Neural progenitor cell (in vitro differentiated cells): ENCODE measurements at places on chromosomes 11 and 22. TPM values are rescaled to one million over a fixed set of nuclear protein-coding genes. Genes with fewer than 3 reads are reported as not detected.
A peak's percentile ranks its signal among the peaks of the same experiment; 100 is the strongest.

CD3D gene
- not detected in 2 replicates for total RNA-seq

GVQW3 gene
- total RNA-seq = 14.8 and 15.2 TPM in 2 replicates

FADS1 gene
- 163 and 184 TPM in 2 replicates for total RNA-seq

- no peak overlapping the region for H3K27ac ChIP-seq
- peaks cover 16% of the 10 kb centered on the region for H3K4me1 ChIP-seq
- H3K27me3 ChIP-seq = peaks cover 85% of the 10 kb centered on the region
- DNase-seq = peak; percentile 87
- H3K36me3 ChIP-seq = no peaks in the 10 kb centered on the region
- H3K4me3 ChIP-seq = peak overlapping the region; percentile 51
Observed at GRCh38 chr11:61587541-61587941, 6.7 kb upstream of the SYT7 start.

GRCh38 chr22:50242406-50242949 lies 2.3 kb downstream of the TUBGCP6 start:
- DNase-seq = no peak
- H3K27me3 ChIP-seq = no peaks in the 10 kb centered on the region
- H3K4me3 ChIP-seq = peak overlapping the region; percentile 94
- no peak overlapping the region for H3K27ac ChIP-seq

VSTM5 gene
- 0.25 and 0.37 TPM in 2 replicates for total RNA-seq

RAB36 gene
- 2.1 and 2.9 TPM in 2 replicates for total RNA-seq

GRCh38 chr22:40388231-40388630 lies 17.8 kb downstream of the SGSM3 start:
- no peak for DNase-seq
- H3K4me3 ChIP-seq = no peak overlapping the region

DNA sequence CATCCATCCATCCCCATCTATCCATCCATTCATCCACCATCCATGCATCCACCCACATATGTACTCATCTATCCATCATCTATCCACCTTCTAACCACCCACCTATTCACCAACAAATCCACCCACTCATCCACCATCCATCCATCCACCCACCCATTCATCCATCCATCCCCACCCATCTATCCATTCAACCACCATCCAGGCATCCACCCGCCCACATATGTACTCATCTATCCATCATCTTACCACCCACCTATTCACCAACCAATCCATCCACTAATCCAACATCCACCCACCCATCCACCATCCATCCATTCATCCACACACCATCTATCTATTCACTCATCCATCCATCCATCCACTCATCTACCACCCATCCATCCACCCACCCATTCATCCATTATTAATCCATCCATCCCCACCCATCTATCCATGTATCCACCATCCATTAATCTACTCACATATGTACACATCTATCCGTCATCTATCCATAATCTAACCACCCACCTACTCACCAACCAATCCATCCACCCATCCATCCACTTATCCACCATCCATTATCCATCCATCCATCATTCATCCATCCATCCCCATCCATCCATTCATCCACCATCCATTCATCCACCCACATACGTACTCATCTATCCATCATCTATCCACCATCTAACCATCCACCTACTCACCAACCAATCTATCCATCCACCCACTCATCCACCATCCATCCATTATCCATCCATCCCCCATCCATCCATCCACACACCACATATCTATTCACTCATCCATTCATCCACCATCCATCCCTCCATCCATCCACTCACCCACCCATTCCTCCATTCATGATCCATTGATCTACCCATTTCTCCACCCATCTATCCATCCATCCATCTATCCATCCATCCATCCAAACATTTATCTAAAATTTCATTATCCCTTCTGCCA lies 940.0 kb downstream of the BRD1 start:
- H3K4me3 ChIP-seq = no peak overlapping the region
- H3K36me3 ChIP-seq = no peaks in the 10 kb centered on the region
- no peaks in the 10 kb centered on the region for H3K4me1 ChIP-seq
- no peak overlapping the region for H3K27ac ChIP-seq

DNA sequence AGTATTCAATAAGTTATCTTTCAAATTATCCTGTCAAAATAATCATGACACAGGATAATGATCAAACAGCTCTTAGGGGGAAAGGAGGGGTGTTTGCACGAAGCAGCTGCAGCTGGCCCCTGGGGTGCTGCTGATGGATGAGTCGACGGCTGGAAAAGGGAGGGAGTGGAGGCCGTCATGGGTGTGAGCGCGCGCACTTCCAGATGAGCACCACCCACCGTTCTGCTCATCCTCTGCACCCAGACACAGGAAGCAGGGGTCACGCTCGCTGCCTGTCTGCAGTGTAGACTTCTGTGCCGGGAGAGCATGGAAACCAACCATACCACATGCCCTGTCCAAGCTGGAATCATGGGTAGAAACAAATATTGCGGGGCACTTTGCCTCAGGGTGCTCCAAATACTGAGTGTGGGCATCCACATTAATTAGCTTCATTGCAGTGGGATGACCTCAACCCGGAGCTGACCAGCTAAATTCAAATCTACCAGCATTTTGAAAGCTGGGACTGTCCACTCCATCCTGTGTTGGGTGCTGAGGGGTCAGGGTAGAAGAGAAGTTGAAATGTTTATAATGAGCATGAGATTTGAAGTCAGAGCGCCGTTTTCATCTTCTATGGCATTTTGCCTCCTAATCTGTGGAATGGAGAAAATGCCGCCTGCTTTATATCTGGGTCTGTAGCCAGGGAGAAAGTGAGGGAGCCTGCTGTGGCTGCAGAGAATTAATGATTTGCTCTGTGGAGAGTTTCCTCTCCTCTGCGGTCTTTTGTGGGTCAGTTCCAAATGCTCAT lies 802.4 kb downstream of the TBC1D22A start:
- no peaks in the 10 kb centered on the region for H3K27me3 ChIP-seq
- no peaks in the 10 kb centered on the region for H3K36me3 ChIP-seq
- H3K27ac ChIP-seq = no peak overlapping the region
- no peak overlapping the region for H3K4me3 ChIP-seq
- no peak for DNase-seq
- no peaks in the 10 kb centered on the region for H3K4me1 ChIP-seq

KRTAP5-9 gene
- total RNA-seq = 0.15 TPM in 1 of 2 replicates, not detected in the other

PCNX3 gene
- total RNA-seq = 6.6 and 19.3 TPM in 2 replicates

TMEM191C gene
- total RNA-seq = 1.5 TPM in 1 of 2 replicates, not detected in the other

DNA sequence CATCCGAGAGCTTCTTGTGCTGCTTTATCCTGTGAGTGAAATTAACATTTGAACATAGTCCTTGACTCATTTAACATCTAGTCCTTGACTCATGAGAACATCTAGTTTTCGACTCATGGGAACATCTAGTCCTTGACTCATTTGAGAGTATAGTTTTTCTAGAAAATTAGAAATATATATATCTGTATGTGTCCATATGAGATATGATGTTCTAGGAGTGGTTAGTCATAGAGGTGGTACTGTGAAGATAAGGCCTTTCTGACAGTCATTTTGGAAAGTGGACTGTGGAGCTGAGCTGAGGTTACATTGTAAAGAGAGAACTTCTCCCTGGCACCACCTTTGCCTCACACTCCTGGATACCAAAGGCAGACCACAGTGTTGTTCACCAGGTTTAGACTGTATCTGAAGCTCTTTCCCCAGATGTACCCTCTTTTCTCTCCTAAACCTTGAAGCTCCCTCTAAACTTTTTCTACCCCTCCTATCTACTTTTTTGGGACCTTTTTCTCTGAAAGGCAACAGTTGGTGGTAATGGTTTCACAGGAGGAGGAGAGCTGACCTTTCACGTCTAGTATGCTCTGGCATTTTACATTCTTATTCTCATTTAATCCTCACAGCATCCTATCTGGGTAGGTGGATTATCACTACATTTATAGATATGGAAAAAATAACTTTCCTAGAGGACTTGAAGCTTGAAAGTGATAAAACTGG lies 67.2 kb downstream of the PPP2R1B start:
- DNase-seq = no peak
- H3K36me3 ChIP-seq = no peaks in the 10 kb centered on the region
- H3K27me3 ChIP-seq = no peaks in the 10 kb centered on the region
- H3K4me3 ChIP-seq = no peak overlapping the region

DNA sequence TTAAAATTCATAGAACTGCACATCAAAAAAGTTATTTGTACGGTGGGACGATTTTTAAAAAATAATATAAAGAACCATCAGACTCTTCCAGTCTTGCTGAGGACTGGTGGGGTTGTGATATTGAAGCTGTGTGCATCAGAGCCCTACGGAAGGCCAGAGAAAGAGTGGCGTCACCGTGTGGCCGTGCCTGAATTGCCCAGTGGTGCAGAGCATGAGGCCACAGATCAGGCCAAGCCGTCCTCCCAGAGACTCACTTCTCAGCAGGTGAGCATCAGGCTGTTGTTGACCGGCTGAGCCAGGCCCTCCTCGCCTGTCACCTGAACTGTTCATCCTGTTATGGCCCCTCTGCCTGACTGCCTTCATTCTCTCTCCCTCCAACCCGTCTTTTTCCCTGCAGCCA lies 1013.9 kb downstream of the TBC1D22A start:
- H3K4me1 ChIP-seq = peaks cover 8% of the 10 kb centered on the region
- H3K4me3 ChIP-seq = no peak overlapping the region
- no peak overlapping the region for H3K27ac ChIP-seq
- no peaks in the 10 kb centered on the region for H3K27me3 ChIP-seq
- peak; percentile 51 for DNase-seq

DNA sequence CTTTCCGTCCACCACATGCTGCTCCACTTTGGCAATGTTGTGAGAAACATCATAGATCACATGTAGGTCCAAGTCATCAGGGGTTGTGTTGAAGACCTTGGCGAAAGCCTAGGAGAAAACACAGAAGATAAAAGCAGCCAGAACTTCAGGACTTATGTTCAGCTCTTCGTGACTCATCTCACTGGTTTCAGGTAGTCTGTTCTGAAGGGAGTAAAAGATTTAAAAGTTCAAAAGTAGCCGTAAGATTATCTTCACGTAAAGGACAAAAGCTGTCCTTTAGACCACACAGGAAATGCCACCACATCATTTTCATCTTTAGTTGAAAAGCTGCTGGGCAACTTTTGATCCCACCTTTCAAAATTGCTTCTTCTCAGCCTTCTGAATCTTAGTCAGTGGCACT lies 16.9 kb downstream of the RTCB start:
- no peaks in the 10 kb centered on the region for H3K27me3 ChIP-seq
- H3K27ac ChIP-seq = no peak overlapping the region
- H3K36me3 ChIP-seq = peaks cover 39% of the 10 kb centered on the region
- H3K4me3 ChIP-seq = no peak overlapping the region
- DNase-seq = no peak

DNA sequence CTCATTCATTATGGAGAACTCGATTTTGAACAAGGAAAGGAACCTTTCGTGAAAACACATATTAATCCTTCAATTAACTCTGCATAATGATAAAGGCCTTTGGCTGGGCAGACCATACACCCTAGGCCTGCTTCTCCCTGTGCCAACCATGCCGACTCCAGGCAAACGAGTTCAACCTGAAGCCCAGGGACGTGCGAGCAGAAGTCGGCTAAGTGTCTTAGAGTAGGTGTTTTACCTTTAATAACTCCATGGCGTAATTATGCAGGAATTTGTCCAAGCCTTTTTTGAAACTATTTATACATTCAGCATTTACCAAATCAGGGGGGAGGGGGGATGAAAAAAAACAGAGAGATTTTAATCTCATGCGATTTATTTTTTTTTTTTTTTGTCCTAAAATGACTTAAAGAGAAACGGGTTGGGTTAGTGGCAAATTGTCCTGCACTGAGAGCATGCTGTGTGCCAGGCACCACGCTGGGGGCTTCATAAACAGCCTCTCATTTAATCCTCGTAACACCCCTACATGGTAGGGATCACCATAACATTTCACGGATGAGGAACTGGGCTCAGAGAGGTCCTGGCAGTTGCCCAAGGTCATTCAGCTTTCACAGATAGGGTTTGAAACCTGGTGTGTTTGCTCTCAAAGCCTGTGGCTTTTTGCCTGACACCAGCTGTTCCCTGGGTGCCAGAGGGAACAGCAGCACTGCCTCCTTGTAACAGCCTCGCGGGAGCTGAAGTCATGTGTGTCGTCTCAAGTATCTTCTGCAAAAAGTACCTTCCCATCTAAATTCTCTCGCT lies 423.9 kb downstream of the MN1 start:
- H3K36me3 ChIP-seq = no peaks in the 10 kb centered on the region
- H3K27ac ChIP-seq = no peak overlapping the region
- H3K27me3 ChIP-seq = no peaks in the 10 kb centered on the region
- H3K4me1 ChIP-seq = peaks cover 23% of the 10 kb centered on the region
- no peak for DNase-seq
- no peak overlapping the region for H3K4me3 ChIP-seq

MOGAT2 gene
- 0.09 TPM in 1 of 2 replicates, not detected in the other for total RNA-seq

GRCh38 chr11:67317888-67318555 lies 14.7 kb downstream of the SSH3 start:
- H3K4me1 ChIP-seq = peaks cover 3% of the 10 kb centered on the region
- peaks cover 29% of the 10 kb centered on the region for H3K27me3 ChIP-seq
- H3K27ac ChIP-seq = no peak overlapping the region
- peak overlapping the region; percentile 65 for H3K4me3 ChIP-seq
- no peak for DNase-seq

HBB gene
- total RNA-seq = not detected in 2 replicates

DNA sequence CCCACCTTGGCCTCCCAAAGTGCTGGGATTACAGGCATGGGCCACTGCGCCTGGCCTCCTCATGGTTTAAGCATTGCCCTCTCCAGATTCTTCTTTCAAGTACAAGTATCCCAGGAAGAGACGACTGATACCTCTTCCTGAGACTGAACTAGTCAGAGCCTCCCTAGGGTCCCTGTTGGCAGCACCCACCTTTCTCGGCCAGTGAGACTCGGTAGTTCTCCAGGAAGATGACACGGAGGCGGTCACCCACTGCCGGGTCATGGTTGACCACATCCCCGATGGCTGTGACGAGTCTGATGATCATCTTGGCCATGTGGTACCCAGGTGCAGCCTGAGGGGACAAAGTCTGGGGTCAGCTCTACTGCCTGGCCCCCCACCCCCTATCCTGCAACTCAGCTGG lies 7.2 kb upstream of the RASGRP2 start:
- DNase-seq = no peak
- no peaks in the 10 kb centered on the region for H3K36me3 ChIP-seq
- H3K27ac ChIP-seq = no peak overlapping the region

GRCh38 chr22:44023404-44024287 lies 456 bp upstream of the PARVB start:
- no peak overlapping the region for H3K27ac ChIP-seq
- DNase-seq = peak; percentile 73
- peaks cover 5% of the 10 kb centered on the region for H3K4me1 ChIP-seq
- peak overlapping the region; percentile 49 for H3K4me3 ChIP-seq

CCT8L2 gene
- not detected in 2 replicates for total RNA-seq

DNA sequence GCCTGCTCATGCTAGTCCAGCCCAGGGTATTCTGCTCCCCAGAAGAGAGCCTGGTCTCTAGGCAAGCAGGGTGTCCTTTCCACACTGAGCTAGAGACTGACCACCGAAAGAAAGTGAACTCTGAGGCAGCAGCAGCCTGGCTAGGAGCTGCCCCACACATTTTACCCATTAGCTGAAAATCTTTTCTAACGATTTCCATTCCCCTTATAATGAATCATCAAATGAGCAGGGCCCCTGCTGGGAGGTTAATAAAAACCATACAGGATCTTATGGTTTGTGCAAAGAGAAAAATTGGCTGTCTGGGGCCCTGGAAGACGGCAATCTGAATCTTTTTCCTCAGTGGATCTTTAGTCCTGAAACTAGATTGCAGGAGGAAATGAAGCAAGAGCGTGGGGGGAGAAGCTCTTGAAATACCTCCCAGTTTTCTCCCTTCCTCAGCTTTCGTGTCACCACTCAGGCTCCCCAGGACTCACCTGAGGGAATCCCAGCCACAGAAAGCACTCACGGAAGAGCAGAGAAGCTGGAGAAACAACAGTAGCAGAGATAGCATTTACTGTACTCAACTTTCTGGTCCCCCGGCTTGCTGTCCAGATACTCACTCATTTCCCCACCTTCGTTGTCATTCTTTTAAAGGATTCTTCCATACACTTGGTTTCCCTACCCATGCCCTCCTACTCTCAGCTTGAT lies 74.7 kb upstream of the CD44 start:
- H3K27ac ChIP-seq = no peak overlapping the region
- no peak for DNase-seq
- H3K4me1 ChIP-seq = no peaks in the 10 kb centered on the region
- H3K4me3 ChIP-seq = no peak overlapping the region
- H3K27me3 ChIP-seq = no peaks in the 10 kb centered on the region
